ENCODE measurements at places on chromosomes 12 and 14.

DNA sequence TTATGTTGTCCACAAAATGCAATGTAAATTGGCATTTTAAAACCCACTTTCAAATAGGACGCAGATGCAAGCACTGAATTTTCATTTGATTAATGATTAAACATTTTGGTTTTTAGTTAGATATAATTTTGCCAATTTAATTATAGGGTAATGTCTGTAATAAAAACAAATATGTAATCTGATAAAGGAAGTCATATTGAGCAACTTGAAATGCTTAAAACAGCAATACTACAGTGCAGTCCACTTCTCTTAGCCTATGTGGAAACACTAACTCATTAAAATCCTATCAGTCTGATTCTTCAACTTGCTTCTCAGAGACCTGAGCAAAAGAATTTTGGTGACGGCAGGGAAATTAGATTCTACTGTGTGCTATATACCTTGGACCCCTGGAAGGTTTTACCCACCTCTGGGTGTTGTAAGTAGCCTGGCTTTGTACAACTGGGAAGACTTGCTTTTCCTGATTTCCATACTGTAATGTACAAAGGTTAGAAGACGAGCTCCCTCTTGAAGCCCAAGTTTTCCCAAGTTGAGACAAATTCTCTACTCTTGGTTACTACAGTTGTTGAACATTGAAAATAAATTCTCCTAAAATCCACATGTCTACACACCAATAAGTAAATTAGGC, 4.1 kb downstream of the TRHDE start:
- DNase-seq, result no peak

DNA sequence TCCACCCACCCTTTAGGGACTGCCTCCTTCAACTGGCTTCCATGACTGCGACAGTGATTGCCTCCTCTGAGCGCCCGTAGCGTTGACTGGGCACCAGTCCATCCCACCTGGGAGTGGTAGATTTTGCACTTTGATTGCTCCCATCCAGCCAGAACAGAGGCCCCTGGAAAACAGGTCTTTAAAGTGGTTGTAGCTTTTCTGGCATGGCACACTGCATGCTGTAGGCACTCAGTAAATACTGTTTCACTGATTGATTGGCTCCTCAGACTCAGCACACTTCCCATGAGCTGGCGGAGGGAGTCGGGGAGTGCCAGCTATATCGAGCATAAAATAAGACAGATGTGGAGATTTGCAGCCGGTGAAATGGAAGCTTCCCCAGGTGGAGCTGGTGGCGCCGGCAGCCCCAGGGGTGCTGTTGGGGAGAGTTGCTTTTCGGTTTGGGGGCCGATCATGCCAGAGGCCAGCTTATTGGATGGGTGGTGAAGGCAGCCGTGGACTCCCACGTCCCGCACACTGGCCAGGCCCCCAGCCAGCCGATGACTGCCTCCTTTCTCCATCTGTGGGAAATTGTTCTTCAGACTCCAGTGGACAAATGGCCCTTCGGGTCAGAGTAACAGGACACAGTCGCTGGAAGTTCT, 200.2 kb downstream of the TSPAN9 start:
- no peak for DNase-seq

- no peak for DNase-seq
These were observed 161.5 kb upstream of the FKBP4 start for GRCh38 chr12:2633176-2633824.

GRCh38 chr14:67170660-67171059, 18.6 kb upstream of the GARIN2 start:
- DNase-seq, result no peak

DNA sequence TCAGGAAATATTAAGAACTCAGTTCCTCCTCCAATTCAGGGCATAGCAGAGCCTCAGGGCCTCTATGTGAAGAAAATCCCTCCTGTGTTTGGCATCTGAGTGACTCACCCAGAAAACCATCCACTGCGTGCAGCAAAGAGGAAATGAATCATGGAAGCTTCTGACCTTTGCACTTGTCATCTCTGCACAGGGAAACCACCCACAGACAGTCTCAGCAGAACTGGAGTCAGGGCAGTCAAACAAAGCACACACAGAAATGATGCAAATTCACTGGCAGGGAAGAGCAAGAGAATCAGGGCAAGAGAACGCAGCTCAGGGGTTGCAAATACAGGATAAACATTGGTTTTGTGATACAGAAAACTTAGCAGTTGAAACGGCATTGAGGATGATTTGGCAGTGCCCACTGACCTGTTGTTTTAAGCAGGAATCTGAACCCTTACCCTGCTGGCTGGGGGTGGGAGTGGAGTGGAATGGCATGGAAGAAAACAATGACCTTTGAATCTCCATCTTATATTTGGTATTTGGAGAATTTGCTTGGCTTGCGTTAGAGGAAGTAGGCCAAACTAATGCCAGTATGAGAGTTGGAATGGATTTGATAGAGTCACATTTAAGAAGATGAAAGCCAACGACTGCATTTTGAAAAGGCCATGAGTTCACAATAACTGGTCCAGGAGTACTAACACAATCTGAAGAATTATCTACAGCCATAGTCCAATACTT, 53.5 kb downstream of the PHLDA1 start:
- peak; percentile 58 for DNase-seq

GRCh38 chr14:89144066-89144465, 273.0 kb downstream of the FOXN3 start:
- no peak for DNase-seq

DNA sequence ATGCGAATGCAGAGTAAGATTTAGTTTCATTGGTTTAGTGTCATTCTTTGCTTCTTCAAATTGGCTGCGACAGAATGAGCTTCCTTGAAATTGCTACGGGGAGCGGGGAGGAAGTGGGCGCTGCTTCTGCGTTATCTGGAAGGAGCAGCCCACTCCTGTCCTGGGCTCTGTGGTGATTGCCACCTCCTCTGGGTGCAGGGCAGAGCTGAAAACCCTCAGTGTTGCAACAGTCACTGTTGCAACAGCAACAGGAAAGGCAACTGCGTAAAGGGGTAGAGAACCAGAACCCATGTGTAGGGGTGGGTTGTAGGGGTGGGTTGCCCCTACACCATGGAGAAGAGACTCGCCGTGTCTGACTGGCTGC, 57.7 kb downstream of the MAX start:
- no peak for DNase-seq

DNA sequence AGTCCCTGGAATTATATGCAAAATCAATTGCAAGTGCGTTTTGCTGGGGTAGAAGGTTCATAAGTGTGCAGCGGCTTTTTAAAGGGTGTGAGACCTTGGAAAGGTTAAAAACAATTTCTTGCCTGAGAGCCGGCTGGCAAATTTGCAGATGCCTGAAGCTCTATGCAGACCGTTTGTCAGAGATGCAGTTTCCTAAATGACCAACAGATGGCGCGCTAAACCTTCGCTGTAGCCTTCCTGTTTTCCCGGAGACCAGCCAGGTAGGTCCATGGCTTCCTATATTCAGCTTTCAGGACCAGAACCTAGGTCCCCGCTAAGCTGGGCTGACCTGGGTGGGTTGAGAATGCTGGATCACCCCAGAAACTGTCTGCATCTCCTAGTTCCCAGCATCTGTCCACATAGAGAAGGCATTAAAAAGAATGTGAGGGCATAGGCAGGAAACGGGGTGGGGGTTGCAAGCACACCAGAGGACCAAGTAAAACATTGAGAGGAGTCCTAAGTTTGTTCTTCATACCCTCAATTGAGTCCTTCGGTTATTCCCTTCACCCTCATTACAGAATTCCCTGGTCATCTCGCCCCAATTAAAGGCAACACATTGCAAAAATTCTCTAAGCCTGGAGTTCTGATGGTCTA, 5.7 kb upstream of the NOS1 start:
- no peak for DNase-seq

DNA sequence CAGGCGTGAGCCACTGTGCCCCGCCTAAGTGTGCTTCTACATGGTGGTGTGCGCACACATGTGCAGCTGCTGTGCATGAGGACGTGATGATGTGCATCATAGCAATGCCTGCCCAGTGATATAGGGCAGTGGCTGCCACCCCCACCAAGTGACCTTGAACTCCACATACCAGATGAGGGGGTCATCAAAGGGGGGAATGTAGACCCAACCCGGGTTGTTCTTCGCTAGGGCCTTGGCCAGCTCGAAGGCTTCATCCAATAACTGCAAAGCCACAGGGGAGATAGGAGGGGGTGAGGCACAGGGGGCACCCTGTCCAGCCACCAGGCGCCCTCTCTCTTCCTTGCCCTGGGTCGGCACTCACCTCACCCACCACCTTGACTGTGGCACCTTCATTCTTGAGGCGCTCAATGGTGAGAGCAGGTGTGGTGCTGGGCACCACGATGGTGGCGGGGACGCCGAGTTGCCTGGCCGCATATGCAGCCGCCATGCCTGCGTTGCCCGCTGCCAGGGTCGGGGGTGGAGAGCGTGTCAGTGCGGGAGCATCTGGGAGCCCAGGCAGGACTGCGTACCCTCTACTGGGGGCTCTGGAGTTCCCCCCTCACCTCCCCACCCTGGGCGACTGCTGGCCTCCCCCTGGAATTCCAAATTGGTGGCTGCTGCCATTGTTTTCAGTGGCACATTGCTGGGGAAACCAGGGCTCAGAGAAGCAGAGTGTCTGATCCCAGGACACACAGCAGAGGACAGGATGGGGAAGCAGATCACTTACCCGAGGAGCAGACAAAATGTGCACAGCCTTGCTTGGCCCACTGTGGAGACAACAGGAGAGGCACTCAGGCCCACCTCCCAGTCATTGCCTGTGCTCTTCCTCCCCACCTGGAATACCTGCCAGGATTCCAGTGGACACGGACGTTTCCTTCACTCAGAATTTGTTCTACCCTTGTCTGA, 5.1 kb downstream of the SDS start:
- DNase-seq, result no peak

DNA sequence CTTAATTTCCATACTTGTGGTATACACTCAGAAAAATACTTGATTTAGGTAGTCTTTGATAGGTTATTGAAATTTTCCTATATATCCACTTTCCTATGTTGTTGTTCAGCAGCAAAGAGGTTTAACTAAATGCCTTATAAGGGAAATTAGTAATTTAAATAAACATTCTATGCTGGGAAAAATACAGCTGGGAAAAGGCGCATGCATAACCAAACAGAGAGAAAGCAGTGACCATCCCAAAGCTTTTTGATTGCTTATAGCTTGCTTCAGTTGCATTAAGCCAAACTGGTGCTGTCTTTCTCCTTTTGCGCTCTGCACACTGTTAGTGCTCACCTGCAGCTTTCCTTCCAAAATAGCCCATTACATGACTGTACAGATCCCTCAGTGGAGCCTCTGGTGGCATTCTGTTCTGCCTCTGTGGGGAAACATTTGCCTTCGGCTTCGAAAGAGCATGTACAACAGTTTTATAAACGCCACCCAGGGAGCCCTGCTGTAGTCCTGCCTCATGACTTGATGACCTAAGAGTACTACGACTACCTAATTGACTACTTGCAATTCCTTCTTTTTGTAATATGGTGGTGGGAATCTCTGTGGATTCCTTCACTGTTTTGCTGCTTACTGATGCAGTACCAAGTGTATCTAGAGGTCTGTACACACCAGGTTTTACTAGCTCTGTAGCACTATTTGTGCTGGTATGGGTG, 120.8 kb downstream of the RALGAPA1 start:
- no peak for DNase-seq

- no peak for DNase-seq
These were observed 3.8 kb downstream of the MCRS1 start for GRCh38 chr12:49563951-49564685.

- no peak for DNase-seq
These were observed 211.8 kb downstream of the ANO2 start for GRCh38 chr12:5733136-5733755.

DNA sequence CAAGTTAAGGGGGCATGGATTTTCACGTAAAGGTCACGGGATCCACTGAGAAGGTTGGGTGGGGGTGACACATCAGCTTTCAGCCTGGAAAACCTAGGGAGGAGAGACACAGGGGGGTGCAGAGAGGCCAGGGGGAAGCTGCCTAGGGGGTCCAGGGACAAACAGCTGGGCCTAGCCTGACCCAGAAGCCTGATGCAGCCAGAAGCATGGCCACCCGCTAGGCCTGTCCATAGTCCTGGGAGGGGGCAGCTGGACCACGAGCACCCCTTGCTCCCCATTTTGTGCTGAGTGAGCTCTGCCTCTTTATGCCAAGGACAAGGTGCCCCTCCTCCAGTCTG, 322.7 kb upstream of the RTL1 start:
- no peak for DNase-seq

DNA sequence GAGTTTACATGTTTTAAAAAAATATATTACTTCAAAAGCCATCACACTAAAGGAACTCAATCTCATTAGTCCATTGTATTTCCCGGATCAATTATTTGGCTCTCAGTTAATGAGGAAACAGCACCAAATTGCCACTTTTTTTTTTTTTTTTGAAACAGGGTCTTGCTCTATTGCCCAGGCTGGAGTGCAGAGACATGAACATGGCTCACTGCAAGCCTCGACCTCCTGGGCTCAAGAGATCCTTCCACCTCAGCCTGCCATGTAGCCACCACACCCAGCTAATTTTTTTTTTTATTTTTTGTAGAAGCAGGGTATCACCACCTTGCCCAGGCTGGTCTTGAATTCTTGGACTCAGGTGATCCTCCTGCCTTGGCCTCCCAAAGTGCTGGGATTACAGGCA, 77.4 kb downstream of the CLIP1 start:
- no peak for DNase-seq

Measured in CD4-positive, alpha-beta T cell (primary cell).